ENCODE measurements at places on chromosomes 3 and 15.
A peak's percentile ranks its signal among the peaks of the same experiment; 100 is the strongest.

DNA sequence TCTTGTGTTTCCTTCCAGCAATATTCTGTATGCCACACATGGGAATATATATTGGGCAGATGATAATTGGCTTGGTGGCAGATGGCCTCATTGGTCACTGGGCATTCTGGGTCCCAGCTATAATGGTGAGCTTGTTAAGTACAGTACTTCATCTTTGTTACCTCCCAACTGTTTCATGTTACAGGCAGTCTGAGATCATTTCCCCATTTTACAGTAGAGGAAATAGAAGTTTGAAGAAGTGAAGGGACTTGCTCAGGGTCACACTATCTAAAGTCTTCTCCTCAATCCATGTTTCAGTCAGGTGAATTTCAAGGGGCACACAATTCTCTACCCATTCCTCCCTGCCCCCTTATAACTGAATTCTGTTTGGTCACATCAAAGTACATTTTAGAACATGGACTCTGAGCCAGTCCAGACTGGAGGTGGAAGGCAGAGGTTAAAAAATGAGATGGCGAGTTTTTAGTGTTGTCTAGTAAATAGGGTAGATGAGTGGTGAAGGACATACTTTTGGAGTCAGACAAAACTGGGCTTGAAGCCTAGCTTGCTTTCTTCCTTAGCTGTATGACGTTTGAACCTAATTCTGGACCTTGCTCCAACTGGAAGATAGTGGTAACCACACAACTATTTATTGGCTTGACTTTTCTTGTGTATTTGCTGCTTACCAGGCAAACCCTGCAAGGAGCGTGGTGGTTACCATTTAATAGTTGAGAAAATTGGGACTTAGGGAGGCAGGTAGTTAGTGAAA lies 2.5 kb downstream of the EEFSEC start:
- no peaks in the 10 kb centered on the region for H3K36me3 ChIP-seq
- H3K4me1 ChIP-seq = peaks cover 3% of the 10 kb centered on the region
- H3K27ac ChIP-seq = no peak overlapping the region
- no peak for DNase-seq

- peaks cover 11% of the 10 kb centered on the region for H3K36me3 ChIP-seq
- H3K27ac ChIP-seq = no peak overlapping the region
- H3K4me1 ChIP-seq = peaks cover 13% of the 10 kb centered on the region
- no peak overlapping the region for H3K4me3 ChIP-seq
Observed at GRCh38 chr15:43489191-43489590, 3.8 kb downstream of the TP53BP1 start.

- peaks cover 5% of the 10 kb centered on the region for H3K36me3 ChIP-seq
- H3K27ac ChIP-seq = peak overlapping the region; percentile 100
- peak overlapping the region; percentile 87 for H3K4me3 ChIP-seq
- no peaks in the 10 kb centered on the region for H3K27me3 ChIP-seq
Observed at GRCh38 chr15:40693904-40694687, 878 bp upstream of the RAD51 start.

GRCh38 chr3:126436826-126437717 lies 38.6 kb downstream of the ZXDC start:
- no peaks in the 10 kb centered on the region for H3K27me3 ChIP-seq
- peaks cover 52% of the 10 kb centered on the region for H3K36me3 ChIP-seq
- no peaks in the 10 kb centered on the region for H3K4me1 ChIP-seq
- H3K4me3 ChIP-seq = no peak overlapping the region

GRCh38 chr15:28107111-28107903 lies 8.2 kb upstream of the OCA2 start:
- no peak overlapping the region for H3K27ac ChIP-seq
- H3K4me1 ChIP-seq = peaks cover 13% of the 10 kb centered on the region
- peak overlapping the region; percentile 49 for H3K4me3 ChIP-seq
- peaks cover 21% of the 10 kb centered on the region for H3K27me3 ChIP-seq

DNA sequence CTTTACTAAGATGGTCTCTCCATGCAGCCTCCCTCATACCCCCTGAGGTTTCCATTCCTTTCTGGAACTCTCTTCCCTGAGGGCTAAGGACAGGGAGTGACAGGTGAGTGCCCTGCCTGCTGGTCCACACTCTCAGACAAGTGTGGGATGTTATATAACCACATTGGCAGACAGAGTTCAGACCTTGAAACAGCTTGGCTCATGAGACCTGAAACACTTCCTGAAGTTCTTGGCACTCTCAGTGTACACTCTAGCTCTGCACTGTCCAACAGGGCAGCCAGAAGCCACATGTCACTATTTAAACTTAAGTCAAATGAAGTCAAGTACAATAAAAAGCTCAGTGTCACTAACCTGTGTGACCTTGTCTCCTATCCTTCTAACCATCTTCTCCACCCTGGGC lies 188.5 kb downstream of the ZNF621 start:
- H3K4me3 ChIP-seq = no peak overlapping the region
- no peak for DNase-seq
- H3K27me3 ChIP-seq = no peaks in the 10 kb centered on the region
- H3K36me3 ChIP-seq = no peaks in the 10 kb centered on the region

DNA sequence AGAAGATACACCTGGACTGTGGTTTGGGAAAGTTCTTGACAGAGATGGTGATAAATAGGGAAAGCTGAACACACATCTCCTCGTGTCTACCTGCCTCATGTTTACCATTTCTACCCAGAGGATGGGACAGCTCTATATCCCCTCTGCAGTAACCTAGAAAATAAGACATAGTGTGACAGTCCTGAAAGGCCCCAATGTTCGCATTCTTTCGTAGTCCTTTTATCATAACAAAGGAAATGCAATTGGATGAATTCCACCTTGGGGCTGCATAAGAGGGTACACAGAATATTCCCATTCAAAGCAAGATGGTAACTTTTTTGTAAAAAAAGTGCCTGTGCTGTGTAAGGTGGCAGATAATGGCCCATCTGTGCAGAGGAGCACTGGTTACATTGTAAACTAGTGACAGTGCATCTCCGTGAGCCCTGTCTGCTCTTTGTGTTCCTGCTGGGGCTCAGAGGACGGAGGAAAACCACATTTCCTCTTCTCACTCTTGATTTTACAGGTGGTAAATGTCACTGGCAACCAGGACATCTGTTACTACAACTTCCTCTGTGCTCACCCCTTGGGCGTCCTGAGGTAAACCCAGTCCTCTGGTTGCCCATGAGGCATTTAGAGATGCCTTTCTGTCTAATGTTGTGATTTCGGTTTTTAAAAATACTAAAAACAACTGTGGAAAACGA lies 74.3 kb downstream of the SIDT1 start:
- no peaks in the 10 kb centered on the region for H3K27me3 ChIP-seq
- H3K4me3 ChIP-seq = peak overlapping the region; percentile 5

- H3K27me3 ChIP-seq = peaks cover 25% of the 10 kb centered on the region
- H3K27ac ChIP-seq = no peak overlapping the region
- no peak for DNase-seq
Observed at GRCh38 chr15:84983711-84984110, 2.1 kb downstream of the PDE8A start.

- H3K27me3 ChIP-seq = no peaks in the 10 kb centered on the region
- no peak for DNase-seq
- peaks cover 22% of the 10 kb centered on the region for H3K4me1 ChIP-seq
- H3K4me3 ChIP-seq = no peak overlapping the region
Observed at GRCh38 chr3:113631573-113631972, 64.9 kb downstream of the USF3 start.

GRCh38 chr3:129304146-129304961 lies 25.7 kb downstream of the HMCES start:
- H3K27me3 ChIP-seq = no peaks in the 10 kb centered on the region
- H3K36me3 ChIP-seq = peaks cover 57% of the 10 kb centered on the region
- no peak overlapping the region for H3K27ac ChIP-seq
- peaks cover 12% of the 10 kb centered on the region for H3K4me1 ChIP-seq

GRCh38 chr3:9653565-9654248 lies 4.4 kb downstream of the MTMR14 start:
- H3K4me1 ChIP-seq = peaks cover 8% of the 10 kb centered on the region
- H3K27me3 ChIP-seq = no peaks in the 10 kb centered on the region
- no peak overlapping the region for H3K4me3 ChIP-seq
- no peak overlapping the region for H3K27ac ChIP-seq
- DNase-seq = no peak
- peaks cover 57% of the 10 kb centered on the region for H3K36me3 ChIP-seq

GRCh38 chr15:25844542-25844941 lies 18.6 kb downstream of the ATP10A start:
- H3K4me3 ChIP-seq = no peak overlapping the region
- peaks cover 20% of the 10 kb centered on the region for H3K4me1 ChIP-seq
- H3K27me3 ChIP-seq = no peaks in the 10 kb centered on the region
- no peak for DNase-seq
- H3K36me3 ChIP-seq = no peaks in the 10 kb centered on the region

DNA sequence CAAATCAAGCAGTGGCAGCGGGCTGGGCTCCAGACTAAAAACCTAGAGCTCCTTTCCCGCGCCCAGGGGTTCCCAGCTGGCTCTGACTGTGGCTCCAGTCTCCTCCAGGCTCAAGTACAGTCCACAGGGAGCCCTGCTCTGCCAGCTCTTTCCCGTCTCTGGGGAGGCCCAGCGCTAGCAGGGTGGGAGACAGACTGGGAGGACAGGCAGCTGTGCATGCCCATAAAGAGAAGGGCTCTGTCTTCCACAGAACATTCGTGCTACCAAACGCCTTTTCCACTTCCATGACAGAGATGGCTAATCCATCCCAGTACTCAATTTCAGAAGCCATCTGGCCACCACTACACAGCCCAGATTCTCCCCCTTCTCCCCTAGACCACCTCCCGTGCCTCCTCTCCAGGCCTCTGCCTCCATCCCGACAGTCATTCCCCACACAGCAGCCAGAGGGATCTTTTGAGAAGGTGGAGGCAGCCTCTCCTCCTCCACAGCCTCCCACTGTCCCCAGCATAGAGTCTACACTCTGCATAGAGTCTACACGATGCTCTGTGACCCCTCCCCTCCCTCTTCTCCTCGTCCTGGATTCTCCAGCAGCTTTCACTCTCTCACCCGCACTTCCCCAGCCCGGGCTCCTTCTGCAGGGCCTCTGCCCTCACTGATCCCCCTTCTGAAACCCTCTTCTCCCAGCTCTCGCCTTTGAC lies 6.8 kb upstream of the DUSP7 start:
- H3K27me3 ChIP-seq = no peaks in the 10 kb centered on the region
- no peak overlapping the region for H3K4me3 ChIP-seq
- H3K36me3 ChIP-seq = no peaks in the 10 kb centered on the region

GRCh38 chr3:182650568-182651128 lies 142.7 kb upstream of the ATP11B start:
- H3K4me3 ChIP-seq = no peak overlapping the region
- no peak for DNase-seq
- no peaks in the 10 kb centered on the region for H3K27me3 ChIP-seq
- no peaks in the 10 kb centered on the region for H3K4me1 ChIP-seq
- H3K36me3 ChIP-seq = no peaks in the 10 kb centered on the region
- no peak overlapping the region for H3K27ac ChIP-seq

DNA sequence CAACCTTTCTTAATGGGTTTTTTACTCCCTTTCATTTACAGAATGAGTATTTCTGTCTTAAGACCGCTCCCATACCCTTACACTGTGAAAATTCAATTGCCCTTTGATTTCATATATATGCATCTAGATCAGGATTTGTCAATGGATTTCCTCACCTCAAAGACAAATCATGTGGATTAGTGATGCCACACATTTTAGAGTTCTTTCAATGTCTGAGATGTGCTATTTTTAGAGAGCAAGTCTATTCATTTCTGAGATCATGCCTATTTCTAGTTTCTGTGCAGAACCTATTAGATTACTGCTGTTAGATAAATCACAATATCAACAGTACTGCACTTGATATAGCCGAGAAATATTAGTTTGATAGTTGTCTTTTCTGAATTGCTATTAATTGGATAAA lies 137.3 kb downstream of the GABRB3 start:
- H3K4me1 ChIP-seq = no peaks in the 10 kb centered on the region
- H3K36me3 ChIP-seq = no peaks in the 10 kb centered on the region
- no peak overlapping the region for H3K27ac ChIP-seq
- no peaks in the 10 kb centered on the region for H3K27me3 ChIP-seq

DNA sequence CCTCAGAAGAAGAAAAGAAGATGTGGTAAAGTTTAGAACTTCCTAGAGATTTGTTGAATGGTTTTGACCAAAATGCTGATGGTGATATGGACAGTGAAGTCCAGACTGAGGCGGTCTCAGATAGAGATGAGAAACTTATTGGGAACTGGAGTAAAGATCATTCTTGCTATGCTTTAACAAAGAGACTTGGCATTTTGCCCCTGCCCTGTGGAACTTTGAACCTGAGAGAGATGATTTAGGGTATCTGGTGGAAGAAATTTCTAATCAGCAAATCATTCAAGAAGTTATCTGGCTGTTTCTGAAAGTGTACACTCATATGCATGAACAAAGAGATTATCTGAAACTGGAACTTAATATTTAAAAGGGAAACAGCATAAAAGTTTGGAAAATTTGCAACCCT lies 505.2 kb downstream of the NSUN3 start:
- H3K36me3 ChIP-seq = no peaks in the 10 kb centered on the region
- H3K4me1 ChIP-seq = no peaks in the 10 kb centered on the region
- no peak for DNase-seq
- H3K27me3 ChIP-seq = no peaks in the 10 kb centered on the region

GRCh38 chr3:88301996-88302393 lies 152.2 kb downstream of the C3orf38 start:
- no peak for DNase-seq
- no peaks in the 10 kb centered on the region for H3K36me3 ChIP-seq
- no peaks in the 10 kb centered on the region for H3K27me3 ChIP-seq
- no peak overlapping the region for H3K27ac ChIP-seq
- no peaks in the 10 kb centered on the region for H3K4me1 ChIP-seq

- H3K4me3 ChIP-seq = no peak overlapping the region
- H3K36me3 ChIP-seq = no peaks in the 10 kb centered on the region
- H3K27me3 ChIP-seq = peaks cover 3% of the 10 kb centered on the region
Observed at GRCh38 chr3:46492890-46493547, 4.8 kb upstream of the RTP3 start.

GRCh38 chr3:25971736-25972135 lies 181.8 kb downstream of the OXSM start:
- H3K27me3 ChIP-seq = no peaks in the 10 kb centered on the region
- H3K4me3 ChIP-seq = no peak overlapping the region
- H3K4me1 ChIP-seq = no peaks in the 10 kb centered on the region
- no peaks in the 10 kb centered on the region for H3K36me3 ChIP-seq
- no peak for DNase-seq

- no peaks in the 10 kb centered on the region for H3K4me1 ChIP-seq
- H3K27ac ChIP-seq = no peak overlapping the region
- peaks cover 15% of the 10 kb centered on the region for H3K36me3 ChIP-seq
- no peak overlapping the region for H3K4me3 ChIP-seq
- no peak for DNase-seq
- H3K27me3 ChIP-seq = no peaks in the 10 kb centered on the region
Observed at GRCh38 chr3:98577178-98577895, 16.1 kb downstream of the CPOX start.

- no peaks in the 10 kb centered on the region for H3K36me3 ChIP-seq
- no peaks in the 10 kb centered on the region for H3K27me3 ChIP-seq
- no peak overlapping the region for H3K4me3 ChIP-seq
- H3K4me1 ChIP-seq = no peaks in the 10 kb centered on the region
- H3K27ac ChIP-seq = no peak overlapping the region
Observed at GRCh38 chr3:110773413-110773954, 298.1 kb upstream of the NECTIN3 start.

- H3K27me3 ChIP-seq = no peaks in the 10 kb centered on the region
- DNase-seq = no peak
- H3K36me3 ChIP-seq = no peaks in the 10 kb centered on the region
- H3K27ac ChIP-seq = no peak overlapping the region
- H3K4me1 ChIP-seq = no peaks in the 10 kb centered on the region
Observed at GRCh38 chr15:24696842-24697241, 21.3 kb downstream of the NPAP1 start.
